ENCODE measurements at places on chromosomes 3 and 15. TPM values are rescaled to one million over a fixed set of nuclear protein-coding genes. Genes with fewer than 3 reads are reported as not detected.

KY gene
- total RNA-seq, result 13.8 TPM

RLBP1 gene
- 102 TPM for total RNA-seq

SERINC4 gene
- total RNA-seq, result 3.8 TPM

P3H2 gene
- total RNA-seq, result 46.3 TPM

ZFYVE19 gene
- total RNA-seq, result 35.9 TPM

ANKUB1 gene
- not detected for total RNA-seq

All from camera-type eye (tissue), 1 donor.